ENCODE measurements at places on chromosomes 5 and 9.

DNA sequence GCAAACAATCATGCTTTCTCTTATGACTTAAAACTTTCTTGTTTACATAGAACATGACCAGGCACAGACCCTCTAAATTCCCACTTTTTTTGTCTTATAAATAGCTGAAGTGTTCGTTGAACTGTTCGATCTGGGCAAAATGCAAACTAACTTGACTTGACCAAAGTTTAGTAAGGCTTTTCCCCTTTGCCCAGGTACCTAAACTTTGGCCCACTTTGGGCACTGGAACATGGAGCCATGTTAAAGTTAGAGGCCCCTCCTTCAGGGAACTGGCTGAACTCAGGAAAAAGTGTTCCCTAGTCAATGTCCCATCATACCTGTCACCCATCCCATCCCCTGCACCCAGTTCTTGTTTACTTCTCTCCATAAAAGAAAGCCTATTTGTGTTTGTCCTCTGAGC, 9.4 kb upstream of the AMACR start:
- no peak for DNase-seq

GRCh38 chr5:50547303-50547702, 106.2 kb upstream of the EMB start:
- no peak for DNase-seq

GRCh38 chr5:149966946-149967345, 6.4 kb downstream of the SLC26A2 start:
- DNase-seq = no peak

DNA sequence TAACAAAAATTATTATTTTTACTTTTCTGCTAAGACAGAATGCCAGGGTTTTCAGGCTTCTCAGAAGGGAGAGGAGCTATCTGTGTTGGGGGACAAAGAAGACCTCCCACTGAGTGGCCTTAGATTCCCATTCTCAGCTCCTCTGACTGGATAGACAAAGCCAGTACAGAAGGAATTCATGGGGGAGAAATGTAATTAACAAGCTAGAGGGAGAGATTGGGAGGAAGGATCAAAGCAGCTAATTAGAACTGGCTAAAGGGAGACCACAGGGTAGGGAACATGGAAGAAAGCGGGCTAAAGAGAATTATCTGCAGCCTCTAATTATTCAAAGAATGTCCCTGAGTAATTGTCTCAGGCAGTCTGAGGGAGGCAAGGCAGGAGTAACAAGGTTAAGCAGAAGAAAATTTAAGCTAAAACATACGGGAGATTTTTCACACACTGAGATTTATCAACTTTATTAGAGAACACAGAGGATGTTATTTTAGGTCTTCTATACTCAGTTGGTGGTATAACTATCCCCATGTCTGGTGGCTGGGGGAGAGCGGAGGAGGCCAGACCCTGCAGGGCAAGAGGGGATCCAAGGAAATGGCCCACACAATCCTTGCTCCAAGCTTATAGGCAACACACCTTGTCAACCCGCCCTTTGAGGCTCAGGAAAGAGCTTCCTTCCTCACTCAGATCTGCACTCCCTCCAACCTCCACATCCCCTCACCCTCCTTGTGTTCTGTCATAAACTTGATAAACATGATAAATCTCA, 87.7 kb upstream of the LRRTM2 start:
- DNase-seq = no peak

DNA sequence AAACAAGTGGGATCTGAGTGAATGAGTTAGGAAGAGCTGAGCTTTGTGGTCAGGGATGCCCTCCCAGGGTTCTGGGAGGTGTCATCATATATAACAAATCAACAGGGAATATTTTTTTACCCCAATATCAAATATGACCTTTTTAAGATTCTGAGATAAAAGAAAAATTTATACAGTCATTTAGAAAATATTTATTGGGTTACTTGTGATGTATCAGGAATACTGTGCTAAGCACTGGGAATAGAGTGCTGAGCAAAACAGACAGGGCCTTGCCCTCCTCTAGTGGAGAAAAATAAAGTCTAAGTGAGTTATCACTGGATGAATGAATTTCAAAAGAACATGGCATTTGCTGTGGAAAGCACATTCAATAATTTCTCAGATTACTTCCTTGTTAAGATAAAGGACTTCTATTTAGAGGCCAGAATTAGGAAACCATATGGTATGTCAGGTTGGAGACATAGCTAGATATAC, 102.9 kb downstream of the BOD1 start:
- peak; percentile 39 for DNase-seq

- peak; percentile 23 for DNase-seq
These were observed 157.7 kb upstream of the POU5F2 start for GRCh38 chr5:93899026-93899600.

GRCh38 chr9:76637416-76637815, 126.8 kb upstream of the PCA3 start:
- DNase-seq = peak; percentile 13

DNA sequence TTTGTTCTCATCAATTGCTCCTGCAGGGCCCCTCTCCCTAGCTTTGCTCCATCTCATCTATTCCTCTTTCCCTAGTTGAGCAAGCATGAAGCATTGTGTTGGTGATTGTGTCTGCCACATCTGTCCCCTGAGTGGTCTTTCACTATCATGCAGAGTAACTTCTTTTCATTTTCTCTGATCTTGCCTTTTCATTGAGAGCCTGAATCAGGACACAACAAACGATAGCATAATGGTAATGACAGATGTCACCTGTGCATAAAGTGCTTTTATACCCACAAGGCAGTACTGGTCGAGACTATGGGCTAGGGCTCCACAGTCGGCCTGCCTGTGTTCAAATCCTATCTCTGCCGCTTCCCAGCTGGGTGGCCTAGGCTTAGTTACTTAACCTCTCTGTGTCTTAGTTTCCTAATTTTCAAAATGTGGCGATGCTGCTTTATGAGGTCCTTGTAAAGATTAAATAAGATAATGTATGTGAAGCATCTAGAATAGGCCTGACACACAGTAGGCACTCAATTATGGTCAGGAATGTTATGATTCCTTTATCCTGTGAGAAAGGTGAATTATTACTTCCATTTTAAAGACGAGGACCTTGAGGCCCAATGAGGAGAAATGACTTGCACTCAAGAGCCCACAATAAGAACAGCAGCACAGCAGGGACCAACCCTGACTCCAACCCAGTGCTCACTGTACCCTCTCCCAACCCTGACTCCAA, 137.1 kb upstream of the ZNF618 start:
- DNase-seq = peak; percentile 7

GRCh38 chr9:123654994-123655637, 274.8 kb downstream of the DENND1A start:
- DNase-seq = no peak

- DNase-seq = no peak
These were observed 292.9 kb upstream of the PUM3 start for GRCh38 chr9:3136686-3137346.

- DNase-seq = no peak
These were observed 75.6 kb downstream of the VCAN start for GRCh38 chr5:83547161-83547560.

GRCh38 chr5:127839496-127840197, 136.5 kb downstream of the CCDC192 start:
- peak; percentile 56 for DNase-seq

- DNase-seq = peak; percentile 100
These were observed at the start of gene OSMR for GRCh38 chr5:38845526-38846378. Gene OSMR, plus strand, starts transcription at chr5:38846012. Its CDS starts 23,033 bp downstream, at chr5:38869045.

GRCh38 chr5:5781335-5781734, 358.9 kb downstream of the ICE1 start:
- DNase-seq = no peak

DNA sequence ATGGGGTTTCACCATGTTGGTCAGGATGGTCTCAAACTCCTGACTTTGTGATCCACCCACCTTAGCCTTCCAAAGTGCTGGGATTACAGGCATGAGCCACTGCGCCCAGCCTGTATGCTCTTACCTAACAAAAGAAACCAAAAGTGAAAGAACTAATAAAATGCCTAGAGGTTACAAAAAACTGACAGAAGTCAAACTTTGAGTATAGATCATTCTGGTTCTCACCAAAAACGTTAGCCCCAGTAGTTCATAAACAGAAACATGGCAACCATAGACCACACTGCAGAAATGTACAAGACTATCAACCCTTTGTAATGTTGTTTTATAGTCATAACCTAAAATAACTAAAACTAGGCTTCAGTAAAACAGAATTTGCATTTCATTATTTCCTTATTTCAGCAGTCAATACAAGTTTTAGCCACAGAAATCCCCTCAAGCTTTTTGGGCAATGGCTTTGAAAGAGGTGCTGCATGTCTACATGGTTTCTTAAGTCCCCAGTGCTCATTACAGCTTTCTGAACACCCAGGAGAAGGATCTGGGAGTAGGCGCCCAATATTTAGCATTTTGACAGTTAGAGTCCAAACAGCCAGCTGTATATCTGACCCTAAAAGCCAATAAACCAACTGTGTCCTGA, 72.5 kb downstream of the EPB41L4A start:
- DNase-seq = no peak

DNA sequence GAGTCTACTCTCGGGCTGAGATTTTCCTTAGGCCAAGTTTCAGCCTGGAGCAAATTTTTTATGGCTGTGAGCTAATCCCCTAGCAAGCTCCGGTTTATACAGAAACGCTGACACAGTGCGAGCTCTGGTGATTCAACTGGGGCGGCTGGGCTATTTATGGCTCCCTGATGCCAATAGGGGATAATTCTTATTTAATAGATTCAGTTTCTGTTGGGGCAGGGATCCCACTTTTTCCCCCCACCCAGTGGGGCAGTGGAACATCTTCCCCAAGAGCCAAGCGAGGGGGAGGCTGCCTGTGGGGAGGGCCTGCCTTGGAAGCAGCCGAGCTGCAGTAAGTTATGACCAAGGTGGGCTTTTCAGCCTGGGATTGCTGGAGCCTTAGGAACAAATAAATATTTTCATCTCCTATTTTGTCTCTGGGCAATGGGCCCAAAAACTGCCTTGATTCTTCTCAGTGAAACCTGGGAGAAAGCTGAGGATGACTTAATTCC, 129.1 kb downstream of the MACROH2A1 start:
- DNase-seq = peak; percentile 41

DNA sequence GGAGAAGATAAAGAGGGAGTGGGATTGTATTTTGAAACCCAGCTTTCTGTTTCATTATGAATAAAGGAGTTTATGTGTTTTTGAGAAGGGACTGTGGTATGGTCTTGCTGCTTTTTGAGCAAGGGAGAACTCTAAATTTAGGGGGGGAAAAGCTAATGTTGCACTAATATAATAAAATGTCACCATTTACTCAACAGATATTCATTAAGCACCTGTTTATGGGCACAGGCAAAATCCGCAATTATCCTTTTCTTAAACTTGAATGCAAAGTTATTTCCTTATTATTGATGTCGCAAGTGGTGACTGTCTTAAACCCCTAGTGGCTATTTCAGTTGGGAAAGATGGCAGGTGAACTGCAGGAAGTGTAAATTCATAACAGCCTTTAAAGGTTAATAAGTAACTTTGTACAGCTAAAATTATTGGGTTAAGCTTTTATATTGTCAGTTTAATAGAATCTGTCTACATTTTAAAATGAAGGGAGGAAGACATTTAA, 1.5 kb downstream of the CDC42SE2 start:
- DNase-seq = peak; percentile 55

DNA sequence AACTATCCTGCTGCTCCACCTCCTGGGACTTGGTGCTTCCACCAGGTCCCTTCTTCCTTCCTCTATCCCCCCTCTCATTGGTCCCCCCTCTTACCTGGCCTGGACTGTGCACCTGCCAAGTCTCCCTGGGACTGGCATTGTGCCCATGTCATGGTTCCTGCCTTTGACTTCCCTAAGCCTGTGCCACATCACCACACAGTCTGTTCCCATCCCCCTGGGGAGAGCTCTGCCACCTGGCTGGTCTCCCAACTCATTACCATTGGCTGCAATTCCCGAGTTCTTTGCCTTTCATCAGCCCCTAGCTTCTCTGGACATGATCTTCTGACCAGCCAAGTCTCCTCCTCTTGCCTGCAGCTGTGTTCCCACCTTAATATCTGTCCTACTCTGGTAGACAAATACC, 180.3 kb downstream of the SREK1 start:
- DNase-seq = no peak

DNA sequence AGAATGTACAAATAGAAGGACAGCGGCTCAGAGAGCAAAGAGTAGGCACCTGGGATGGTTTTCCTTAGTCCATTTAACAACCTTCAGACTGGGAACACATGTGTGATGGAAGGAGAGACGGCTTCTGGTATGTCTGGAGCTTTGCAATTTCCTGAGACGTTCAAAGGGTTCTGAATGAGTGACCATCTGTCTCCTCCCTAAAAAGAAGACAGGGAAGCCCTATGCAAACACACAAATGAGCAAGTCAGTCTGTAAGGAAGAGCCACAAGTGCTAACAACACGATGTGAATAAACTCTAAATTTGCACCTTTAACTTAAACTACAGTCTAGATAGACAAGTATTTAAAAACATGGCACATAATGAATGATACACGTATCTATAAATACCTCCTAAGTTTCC, 391.0 kb downstream of the ICE1 start:
- no peak for DNase-seq

DNA sequence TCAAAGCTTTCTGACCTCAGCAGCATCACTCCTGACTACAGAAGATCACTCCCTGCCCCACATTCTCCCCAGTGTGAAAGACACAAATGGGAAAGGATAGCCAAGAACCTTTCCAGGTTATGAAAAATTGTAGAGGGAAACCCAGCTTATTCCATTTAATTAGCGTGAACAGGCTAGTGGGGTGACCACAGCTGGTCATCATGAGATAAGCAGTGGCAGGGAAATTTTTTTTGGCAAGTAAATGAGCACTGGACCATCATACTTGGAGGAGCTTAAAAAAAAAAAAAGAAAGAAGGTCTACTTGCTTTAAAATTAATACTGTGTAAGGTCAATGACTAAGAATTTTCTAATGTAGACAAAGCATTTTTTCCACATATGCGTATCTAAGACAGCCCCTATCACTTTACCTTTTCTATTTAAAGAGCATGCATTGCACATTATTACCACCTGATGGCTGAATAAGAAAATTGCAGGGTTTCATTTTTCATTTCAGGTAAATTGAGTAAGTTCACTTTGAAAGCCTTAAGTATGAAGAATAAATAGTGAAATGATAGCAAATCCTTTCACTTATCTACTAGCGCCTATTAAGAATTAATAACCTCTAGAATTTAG, 123.6 kb downstream of the ELAVL2 start:
- no peak for DNase-seq

- peak; percentile 13 for DNase-seq
These were observed 245.7 kb downstream of the BNC2 start for GRCh38 chr9:16624744-16625117.

GRCh38 chr9:109063760-109064159, 50.5 kb upstream of the CTNNAL1 start:
- DNase-seq = peak; percentile 8

- DNase-seq = peak; percentile 87
These were observed 208.0 kb upstream of the ANKRD55 start for GRCh38 chr5:56440871-56441740.

DNA sequence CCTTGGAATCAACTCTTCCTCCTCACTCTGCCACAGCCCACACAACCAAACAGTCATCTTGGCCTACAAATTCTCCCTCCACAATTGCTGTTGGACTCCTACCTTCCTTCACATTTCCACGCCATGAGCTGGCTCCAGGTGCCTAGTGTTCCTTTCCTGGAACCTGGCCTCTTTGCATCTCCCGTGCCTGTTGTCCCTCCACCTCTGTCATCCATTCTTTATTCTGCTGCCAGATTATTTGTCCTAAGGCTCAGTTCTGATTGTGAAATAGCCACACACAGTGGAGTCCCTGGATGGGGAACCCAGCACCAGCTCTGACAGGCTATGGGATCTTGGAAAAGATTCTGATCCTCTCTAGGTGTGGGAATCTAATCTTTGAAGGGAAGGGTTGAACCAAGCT, 109.1 kb upstream of the ANKH start:
- DNase-seq = no peak

- peak; percentile 41 for DNase-seq
These were observed 526.2 kb upstream of the ST8SIA4 start for GRCh38 chr5:101429241-101429640.

- DNase-seq = no peak
These were observed 3.2 kb upstream of the RPP25L start for GRCh38 chr9:34615132-34615531.

Measured in cardiac fibroblast (primary cell).